ENCODE measurements at places on chromosomes 3 and 15.

GRCh38 chr3:149231871-149232270 lies 10.2 kb upstream of the CP start:
- no peak for DNase-seq

DNA sequence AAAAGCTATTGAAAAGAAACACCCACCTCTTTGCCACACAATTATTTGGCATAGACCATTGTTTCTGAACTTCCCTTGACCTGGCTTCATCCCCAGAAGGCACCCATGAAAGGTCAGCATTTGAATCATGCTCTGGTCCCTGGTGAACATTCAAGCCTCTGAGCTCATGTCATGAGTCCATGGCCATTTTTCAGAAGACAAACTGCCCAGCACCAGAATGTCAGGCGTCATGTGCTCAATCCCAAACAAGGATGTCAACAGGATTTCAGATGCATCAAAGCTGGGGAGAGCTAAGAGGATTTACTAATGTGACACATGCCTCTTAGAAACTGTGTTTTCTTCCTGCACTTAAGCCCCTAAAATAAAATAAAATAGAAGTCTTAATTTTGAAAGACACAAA lies 41.3 kb downstream of the TMED3 start:
- DNase-seq = no peak

- DNase-seq = no peak
Observed at GRCh38 chr15:82585072-82585471, 44.8 kb upstream of the RPS17 start.

GRCh38 chr3:122019493-122019892 lies 2.6 kb downstream of the ILDR1 start:
- no peak for DNase-seq

GRCh38 chr15:57112178-57112577 lies 193.7 kb downstream of the TCF12 start:
- DNase-seq = no peak

GRCh38 chr15:99921101-99921500 lies 187.9 kb upstream of the LYSMD4 start:
- DNase-seq = no peak

DNA sequence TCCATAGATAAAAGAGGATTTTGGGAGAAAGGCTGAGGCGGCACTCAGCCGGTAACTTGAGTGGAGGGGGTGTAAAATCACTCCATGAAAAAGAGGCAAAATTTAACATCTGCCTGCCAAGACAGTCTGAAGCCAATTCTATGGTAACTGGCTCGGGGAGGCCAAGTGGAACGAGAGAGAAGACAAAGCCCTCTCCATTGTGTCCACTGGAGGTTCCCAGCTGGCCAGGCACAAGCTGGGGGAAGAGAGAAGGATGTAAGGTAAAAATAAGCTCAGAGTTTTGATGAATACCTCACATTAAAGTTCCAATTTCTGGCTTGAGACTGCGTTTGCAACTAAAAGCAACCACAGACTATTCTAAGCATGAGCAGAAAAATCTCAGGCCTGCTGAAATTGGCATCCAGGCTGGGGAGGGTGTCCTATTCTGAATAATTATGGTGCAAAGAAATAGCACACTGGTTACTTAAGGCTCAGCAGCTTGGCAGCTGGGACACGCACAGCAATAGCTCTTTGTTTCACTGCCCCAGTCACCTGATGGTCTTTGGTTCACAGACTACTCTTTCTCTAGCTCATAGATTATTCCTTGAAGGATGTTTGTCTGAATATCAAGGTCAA lies 48.8 kb downstream of the CHRD start:
- no peak for DNase-seq

DNA sequence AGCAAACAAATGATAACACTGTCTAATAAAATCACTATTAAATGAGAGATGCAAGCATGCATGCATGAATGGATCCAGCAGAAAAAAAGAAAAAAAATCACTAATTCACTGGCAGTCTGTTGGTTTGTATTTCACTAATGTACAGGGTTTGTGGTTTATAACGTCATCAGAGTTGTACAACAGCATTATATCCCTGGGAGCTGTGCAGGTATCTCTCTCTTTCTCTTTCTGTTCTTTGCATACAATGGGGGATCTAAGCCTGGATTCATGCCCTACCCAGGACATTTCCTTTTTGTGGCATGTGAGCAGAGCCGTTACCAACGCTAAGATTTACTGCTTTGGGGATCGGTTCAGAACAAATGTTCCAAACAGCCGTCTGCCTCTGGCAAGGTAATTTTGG lies 229.5 kb downstream of the SOX2 start:
- DNase-seq = no peak

DNA sequence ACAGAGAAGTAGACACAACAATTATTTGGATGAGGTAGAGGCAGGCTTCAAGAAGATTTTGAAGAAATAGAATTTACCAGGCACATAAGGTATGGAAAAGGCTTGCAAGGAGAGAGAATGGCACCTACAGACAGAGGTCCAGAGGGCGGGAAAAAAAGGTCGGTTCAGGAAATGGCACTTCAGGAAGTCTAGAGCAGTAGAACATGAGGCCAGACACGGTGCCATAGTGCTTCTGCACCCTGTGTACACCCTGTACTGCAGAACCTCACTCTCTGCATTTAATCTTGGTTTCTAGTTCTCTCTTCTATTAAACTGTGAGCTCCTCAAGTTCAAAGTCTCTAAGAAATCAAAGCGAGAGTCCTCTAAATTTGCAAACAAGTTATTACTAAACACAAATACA lies 113.4 kb upstream of the C2CD4B start:
- no peak for DNase-seq

DNA sequence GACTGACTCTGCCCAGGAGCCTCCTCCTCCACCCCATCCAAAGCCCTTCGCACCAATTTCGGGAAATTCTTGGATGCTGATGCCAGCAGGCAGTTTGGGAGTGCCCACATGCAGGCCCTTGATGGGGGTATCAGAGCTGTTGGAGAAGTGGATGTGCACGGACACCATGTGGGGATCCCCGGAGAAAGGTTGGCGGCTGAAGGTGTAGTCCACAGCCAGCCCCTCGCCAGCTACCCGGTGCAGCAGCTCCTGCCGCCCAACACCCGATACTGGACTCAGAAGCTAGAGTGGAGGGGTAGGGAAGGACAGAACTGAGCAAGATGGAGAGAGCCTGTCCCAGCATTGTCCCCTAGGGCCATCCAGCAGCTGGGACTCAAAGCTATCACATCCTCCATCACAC lies 15.5 kb upstream of the CPEB1 start:
- no peak for DNase-seq

DNA sequence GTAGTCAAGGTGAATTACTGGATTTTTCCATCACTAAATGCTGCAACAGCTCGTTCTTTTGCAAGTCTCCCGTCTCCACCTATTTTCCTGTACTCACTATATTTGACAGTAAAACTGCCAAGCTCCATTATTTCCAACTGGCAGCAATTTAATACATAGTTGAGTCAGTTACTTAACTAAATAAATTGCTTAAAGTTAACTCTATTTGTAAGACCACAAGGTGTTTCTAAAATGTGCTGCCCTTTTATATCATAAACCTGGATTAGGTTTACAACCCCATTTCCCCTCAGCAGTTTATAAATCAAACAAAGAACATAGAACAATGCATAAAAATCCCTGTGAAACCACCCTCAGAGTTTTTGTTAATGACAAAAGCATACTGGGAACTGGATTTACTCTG lies 211.4 kb upstream of the DPH6 start:
- DNase-seq = no peak

- no peak for DNase-seq
Observed at GRCh38 chr3:63927422-63928280, 15.5 kb upstream of the SCAANT1 start.

- no peak for DNase-seq
Observed at GRCh38 chr3:99911433-99911832, 93.8 kb downstream of the CMSS1 start.

GRCh38 chr3:29515451-29515850 lies 234.6 kb downstream of the RBMS3 start:
- no peak for DNase-seq

DNA sequence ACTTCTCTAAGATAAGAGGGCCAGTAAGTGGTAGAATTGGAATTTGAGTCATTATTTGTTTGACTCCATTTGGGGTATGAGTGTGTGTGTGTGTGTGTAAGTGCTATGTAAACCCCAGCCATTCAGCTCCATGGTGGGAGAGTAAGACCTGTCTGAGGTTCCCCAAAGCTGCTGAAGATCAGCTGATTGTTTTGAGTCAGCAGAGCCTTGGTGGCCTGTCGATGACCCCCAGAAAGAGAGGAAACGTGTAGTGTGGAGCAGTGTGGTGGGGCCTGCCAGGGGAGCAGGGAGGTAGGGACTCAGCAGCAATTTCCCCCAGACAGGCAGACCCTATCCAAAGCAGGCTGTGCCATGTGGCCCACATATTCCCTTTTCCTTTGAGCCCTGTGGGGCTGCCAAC lies 5.3 kb downstream of the DVL3 start:
- DNase-seq = no peak

DNA sequence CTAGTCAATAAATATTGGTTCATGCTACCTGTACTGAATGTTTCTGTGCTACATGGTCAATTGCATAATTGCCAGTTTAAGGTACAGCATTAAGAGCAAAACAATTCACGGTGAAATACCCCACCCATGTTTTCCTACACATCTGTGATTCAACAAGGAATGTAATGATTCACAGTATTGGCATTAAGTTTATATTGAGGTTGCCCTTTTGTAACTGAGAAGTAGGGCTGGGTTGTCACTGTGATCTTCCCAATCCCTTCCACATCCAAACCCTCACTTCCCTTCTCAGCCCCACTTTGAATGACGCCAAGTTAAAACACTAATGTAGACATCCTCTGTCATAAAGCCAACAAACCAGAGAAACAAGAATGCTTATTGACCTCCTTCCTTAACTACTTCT lies 112.0 kb upstream of the TJP1 start:
- DNase-seq = no peak

GRCh38 chr3:195151402-195151801 lies 119.6 kb downstream of the XXYLT1 start:
- DNase-seq = no peak

DNA sequence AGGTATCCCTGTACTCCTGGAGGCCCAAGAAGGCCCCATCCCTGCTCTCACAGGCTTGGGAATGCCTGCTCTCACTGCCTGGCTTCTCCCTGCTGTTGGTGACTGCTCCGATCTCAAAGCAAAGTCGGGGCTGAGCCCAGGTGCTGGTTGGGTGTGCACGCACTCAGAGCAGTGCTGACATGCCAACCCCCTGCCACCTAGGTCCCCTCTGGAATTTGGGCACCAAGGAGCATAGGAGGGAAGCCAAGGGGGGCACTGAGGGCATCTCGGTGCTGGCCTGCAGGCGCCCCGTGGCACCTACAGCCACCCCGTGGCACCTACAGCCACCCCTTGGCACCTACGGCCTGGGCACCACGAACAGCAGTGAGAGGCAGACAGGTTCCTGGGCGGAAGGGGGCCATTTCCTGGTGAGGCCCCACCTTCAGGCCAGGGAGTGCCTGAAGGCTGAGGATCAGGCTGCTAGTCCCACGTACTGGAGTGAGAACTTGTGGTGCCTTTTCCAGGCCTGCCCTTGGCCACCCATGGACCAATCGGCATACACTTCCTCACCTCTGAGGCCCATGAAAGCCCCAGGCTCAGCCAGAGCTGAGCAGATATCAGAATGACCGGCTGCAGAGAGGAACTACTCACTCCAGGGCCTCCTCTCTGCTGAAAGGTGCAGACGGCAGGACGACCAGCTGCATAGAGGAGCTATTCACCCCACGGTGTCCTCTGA lies 15.6 kb upstream of the HTR3E start:
- no peak for DNase-seq

DNA sequence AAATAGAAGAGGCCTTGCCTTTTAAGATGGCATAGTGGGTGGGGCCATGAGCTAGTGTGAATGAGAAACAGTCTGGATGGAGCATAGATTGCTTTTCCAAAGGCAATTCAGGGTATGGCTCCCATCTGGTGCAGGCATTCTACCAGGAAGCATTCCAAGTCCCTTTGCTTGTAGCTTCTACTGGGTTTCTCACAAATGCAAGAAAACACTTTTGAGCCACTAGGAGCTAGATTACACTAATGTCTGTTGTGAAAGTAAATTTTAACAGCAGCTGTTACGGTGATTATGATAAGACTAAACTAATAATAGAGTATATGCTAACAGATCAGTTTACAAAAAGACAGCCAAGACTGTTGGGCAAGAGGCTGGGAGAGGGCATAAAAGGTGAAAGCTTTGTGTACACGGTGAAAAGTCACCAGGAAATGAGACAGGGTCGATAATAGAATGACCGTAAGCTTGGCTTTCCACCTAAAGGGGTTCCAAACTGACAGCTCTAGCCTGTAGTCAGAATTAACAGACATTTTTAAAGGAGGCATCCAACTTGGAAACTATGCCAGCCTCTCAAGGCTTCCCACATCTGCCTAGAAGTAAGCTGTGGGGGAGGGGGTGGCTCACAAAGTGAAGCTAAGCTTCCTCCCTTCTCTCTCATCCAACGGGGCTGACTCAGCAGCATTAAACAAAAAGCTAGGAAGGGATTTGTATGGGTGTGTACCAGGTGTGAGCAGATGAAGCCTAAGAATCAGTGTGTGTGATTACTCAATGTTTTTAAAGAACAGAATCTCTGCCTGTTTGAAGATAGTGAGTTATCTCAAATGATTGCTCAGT lies 61.1 kb upstream of the GPD1L start:
- DNase-seq = no peak

DNA sequence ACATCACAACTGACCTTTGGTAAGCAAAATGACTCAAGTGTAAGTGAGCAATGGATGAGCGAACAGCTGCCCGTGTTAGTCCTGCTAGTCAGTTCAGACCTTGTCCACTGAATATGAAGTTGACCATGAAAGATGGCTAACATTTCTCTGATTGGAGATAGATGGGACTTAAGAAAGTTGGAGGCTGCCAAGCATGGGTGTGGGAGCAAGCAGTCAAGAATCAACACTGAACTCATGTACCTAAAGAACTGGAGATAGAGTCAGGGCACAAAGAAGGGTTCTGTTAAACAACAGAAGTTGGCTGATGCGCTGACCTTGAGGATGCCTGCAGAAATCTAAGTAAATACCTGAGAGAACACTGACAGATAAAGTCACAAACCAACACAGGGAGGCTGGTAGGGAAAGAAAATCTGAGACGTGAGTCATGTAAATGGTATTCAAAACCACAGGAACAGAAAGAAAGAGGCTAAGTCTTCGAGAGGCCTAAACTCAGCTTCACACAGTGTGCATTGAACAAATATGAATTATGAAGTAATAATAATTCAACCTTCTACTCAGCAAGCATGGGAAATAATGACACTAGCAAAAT lies 30.7 kb upstream of the ANPEP start:
- DNase-seq = no peak

DNA sequence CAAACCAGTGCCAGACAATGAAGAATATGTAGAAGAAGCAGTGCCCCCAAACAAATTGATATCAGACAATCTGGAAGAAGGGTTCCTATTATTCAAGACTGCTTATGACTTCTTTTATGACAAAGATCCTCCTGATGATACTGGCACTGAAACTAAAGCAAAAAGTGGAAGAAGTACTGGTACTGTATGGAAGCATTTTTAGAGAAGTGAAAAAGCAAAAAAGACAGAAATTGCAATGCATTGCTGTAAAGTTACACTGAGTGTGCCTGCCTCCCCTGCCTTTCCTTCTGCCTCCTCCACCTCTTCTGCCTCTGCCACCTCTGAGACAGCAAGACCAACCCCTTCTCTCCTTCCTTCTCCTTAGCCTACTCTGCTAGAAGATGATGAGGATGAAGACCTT lies 167.6 kb downstream of the PLCL2 start:
- DNase-seq = no peak

Data from activated CD4-positive, alpha-beta T cell treated with anti-CD3 and anti-CD28 coated beads for 4 hours (primary cell).